WERI-Rb-1 (cell line): ENCODE measurements at places on chromosomes 4 and X.

- no peak for DNase-seq
Measured at GRCh38 chrX:43423876-43424275, 232.2 kb upstream of the MAOA start.

- DNase-seq = no peak
Measured at GRCh38 chr4:24645765-24646550, 61.6 kb upstream of the DHX15 start.

DNA sequence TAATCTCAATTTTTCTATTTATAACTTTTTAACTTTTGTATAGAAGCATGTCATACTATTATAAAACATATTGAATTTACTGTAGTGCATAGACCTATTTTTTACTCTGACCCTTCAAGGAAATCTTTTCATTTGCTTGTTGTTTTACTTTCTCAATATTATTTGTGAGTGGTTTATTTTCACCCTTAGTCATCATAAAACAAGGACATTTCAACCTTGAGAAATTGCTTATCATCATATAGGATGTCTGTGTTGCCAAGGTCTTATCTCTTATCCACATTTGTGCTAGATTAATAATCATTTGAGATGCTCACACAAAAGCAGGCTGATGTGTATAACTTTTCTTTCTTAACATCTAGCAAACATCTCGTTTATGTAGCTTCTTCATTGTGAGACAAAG is 408.6 kb upstream of the PABPC4L start:
- no peak for DNase-seq

- DNase-seq = no peak
Measured at GRCh38 chrX:101232316-101232715, 12.7 kb downstream of the DRP2 start.

DNA sequence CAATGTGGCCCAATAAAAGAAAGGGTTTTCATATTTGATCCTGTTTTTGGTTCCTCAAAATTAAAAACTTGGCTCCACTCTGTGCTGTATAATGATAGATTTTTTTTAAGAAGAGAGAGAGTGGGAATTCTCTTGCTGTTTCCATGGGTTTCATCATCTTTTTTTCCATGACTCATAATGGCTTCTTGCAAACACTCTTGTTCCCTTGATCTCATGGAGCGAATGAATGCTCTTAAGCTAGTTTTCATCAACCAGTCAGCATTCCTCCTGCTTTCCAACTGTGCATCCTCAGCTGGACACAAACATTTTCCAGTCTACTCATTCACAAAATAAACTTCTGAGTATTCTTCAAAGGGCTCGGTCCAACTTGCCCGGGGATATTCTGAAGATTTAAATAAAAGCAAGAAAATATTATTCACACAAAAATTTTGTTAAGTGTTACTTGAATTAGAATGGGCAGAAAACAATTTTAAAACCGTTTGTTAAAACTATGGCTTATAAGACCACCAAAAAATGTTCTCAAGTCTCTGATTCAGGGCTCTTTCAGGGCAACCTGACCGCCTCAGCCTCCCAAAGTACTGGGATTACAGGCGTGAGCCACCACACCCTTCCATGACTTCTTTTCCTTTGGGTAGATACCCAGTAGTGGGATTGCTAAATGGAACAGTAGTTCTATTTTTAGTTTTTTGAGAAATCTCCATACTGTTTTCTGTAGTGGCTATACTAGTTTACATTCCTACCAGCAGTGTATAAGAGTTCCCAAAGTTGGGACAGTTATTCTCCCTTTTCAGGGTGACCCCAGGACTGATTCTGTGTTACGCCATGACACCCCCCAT is 64.7 kb downstream of the TMEM156 start:
- no peak for DNase-seq
